Bronchial epithelial cell (primary cell): ENCODE measurements at places on chromosomes 16 and 17.
A peak's percentile ranks its signal among the peaks of the same experiment; 100 is the strongest.

- DNase-seq = no peak
Observed at GRCh38 chr16:81469183-81469677, 24.6 kb downstream of the CMIP start.

GRCh38 chr16:27269300-27270150 lies 953 bp upstream of the NSMCE1 start:
- no peak for DNase-seq

DNA sequence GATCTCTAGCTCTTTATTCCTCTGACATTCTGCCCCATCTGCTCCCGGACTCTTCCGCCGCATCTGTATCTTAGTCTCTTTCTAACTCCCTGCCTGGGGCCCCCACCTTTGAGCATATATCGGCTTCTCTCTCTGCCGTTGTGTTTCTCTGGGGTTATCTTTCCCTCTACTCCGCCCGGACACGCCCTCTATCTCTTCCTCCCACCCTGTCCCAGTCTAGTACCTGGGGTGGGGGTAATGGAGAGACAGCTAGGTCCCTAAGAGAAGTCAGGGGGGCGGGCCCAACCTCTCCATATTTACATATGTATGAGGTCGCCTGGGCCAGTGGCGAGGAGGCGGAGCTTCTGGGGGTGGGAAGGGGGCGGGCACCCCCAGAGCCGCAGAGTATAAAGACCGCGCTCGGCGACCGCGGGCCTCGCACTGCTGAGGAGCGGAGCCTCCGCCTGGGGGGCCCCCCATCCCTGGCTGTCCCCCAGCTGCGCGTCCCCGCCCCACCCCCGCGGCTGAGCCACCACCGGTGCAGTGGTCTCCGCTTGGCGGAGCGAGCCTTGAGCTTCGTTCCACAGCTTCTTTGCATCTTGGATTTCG lies at the start of gene ATP1B2:
Gene ATP1B2, plus strand, starts transcription at position 418 of the 588 bp plus-strand sequence. CDS start 593 bp downstream, outside the sequence.
- peak; percentile 23 for DNase-seq

DNA sequence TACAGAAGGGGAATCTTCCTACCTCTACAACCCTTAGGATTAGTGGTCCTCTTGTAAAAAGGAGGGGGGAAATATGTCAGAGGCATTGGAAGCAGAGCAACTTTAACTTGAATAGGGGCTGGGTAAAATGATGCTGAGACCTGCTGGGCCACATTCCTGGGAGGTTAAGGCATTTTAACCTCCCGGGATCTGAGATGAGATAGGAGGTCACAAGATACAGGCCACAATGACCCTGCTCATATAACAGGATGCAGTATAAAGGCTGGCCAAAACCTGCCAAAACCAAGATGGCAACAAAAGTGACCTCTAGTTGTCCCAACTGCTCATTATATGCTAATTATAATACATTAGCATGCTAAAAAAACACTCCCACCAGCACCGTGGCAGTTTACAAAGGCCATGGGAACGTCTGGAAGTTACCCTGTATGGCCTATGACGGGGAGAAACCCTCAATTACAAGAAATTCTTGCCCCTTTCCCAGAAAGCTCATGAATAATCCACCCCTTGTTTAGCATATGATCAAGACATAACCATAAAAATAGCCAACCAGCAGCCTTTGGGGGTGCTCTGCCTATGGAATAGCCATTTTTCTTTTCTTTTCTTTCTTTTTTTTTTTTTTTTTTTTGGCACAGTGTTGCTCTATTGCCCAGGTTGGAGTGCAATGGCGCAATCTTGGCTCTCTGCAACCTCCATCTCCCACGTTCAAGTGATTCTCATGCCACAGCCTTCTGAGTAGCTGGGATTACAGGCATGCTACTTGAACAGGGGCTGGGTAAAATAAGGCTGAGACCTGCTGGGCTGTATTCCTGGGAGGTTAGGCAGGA lies 6.2 kb upstream of the C1QTNF1 start:
- DNase-seq = no peak

GRCh38 chr17:80773243-80773991 lies 218.2 kb upstream of the CHMP6 start:
- DNase-seq = no peak

- no peak for DNase-seq
Observed at GRCh38 chr17:73760439-73760758, 116.2 kb upstream of the SDK2 start.

DNA sequence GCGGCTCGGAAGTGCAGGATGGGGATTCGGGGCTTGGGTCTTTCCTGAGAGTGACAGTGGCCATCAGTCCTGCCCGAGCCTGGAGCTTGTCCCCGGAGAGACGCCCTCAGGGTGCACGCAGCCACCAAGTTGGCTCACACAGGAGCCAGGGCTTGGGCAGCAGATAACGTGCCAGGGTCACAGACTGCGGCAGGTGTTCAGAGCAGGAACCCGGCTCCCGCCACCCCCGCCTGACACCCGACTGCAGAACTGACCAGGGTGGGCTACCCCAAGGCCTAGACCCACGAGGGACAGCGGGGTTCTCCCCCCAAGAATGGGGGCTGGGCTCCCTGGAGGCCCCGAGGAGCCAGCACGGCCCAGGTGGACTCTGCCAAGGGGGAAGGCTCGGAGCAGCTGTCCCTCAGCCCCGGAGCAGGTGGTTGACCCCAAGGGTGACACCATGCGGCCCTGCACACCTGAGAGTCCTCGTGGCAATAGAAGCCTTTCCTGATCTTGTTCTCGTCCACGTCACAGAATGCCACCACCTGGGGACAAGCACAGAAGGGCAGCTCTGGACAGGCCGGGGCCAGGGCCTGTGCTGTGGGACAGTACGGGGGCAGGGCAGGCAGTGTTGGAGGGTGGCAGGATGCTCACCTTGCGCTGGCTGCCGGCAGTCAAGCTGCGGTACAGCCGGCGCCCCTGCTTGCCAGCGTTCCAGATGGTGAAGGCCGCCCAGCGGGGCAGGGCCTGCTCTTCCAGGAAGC lies 117.1 kb upstream of the ZNF750 start:
- DNase-seq = no peak

DNA sequence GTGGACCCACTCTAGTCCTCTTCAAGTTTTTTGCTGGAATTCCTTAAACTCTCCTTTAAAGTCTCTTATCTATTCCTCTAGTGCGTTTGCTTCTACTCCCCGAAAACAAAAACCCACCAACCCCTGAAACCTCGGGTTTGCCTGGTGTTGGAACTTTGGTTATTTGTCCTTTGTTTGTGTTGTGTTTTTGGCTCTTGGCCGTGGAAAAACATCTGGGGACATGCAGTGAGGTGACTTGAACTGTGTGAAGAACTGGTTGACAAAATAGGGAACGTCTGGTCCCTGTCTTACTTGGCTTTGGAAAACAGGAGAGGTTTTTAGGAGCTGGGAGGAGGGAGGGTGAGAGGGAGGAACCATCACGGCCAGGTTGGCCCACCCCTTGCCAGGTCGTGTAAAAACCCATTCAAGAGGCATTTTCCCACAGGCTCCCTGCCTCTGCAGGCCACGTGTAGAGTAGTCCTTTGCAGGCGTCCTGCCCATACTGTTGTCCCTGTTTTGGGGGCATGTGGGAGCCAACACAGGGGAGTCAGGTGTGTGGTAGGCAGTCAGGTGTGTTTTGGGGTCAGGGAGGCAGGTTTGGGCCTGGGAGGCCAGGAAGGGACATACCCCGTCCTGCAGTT lies 169.3 kb downstream of the RAB11FIP4 start:
- no peak for DNase-seq

- DNase-seq = peak; percentile 51
Observed at GRCh38 chr17:32483451-32484019, 3.3 kb upstream of the CDK5R1 start.

DNA sequence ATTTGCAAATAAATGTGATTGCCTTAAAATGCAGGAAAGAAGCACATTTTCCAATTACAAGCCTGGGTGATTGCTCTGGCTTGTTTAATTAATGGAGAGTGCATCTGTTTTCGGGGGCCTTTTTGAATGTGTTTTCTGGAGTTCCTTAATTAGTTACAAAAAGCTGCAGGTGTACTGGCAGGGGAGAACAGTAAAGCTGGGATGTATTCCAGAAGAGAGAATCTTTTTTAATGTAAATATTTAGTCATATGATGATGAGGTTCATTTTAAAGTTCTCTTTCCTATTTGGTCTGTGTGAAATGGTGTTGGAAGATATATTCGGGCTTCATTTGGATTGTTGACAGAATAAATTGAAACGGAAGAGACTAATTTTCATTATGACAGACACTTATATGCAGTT lies 70.9 kb upstream of the N4BP1 start:
- DNase-seq = no peak

GRCh38 chr16:30903002-30903401 lies 6.6 kb downstream of the CTF1 start:
- DNase-seq = no peak

- no peak for DNase-seq
Observed at GRCh38 chr16:11097787-11098167, 153.4 kb downstream of the CLEC16A start.
